ENCODE measurements at places on chromosomes 7 and 10.

GRCh38 chr10:29849886-29850285 is 209.5 kb downstream of the JCAD start:
- no peak for DNase-seq

GRCh38 chr7:101436857-101437576 is 74.3 kb downstream of the COL26A1 start:
- no peak for DNase-seq

- no peak for DNase-seq
Measured at GRCh38 chr10:129467359-129468064, 471 bp downstream of the MGMT start.

- DNase-seq = no peak
Measured at GRCh38 chr7:15889507-15889906, 203.0 kb upstream of the MEOX2 start.

GRCh38 chr10:22765660-22766547 is 51.5 kb upstream of the PIP4K2A start:
- DNase-seq = no peak

- no peak for DNase-seq
Measured at GRCh38 chr10:2925631-2926030, 141.7 kb upstream of the PFKP start.

GRCh38 chr10:8444630-8445029 is 390.1 kb downstream of the GATA3 start:
- no peak for DNase-seq

DNA sequence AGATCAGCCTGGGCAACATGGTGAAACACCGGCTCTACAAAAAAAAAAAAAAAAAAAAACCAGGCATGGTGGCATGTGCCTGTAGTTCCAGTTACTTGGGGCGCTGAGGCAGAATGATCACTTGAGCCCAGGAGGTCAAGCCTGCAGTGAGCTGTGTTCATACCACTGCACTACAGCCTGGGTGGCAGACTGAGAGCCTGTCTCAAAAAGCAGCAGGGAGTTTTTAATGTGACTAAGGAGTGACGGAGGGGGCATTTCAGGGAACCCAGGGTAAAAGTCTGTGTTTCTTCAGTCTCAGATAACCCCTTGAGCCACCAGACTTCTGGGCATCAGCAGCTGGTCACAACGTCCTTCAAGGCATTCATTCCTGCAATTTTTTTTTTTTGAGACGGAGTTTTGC is 2.2 kb upstream of the C10orf95 start:
- no peak for DNase-seq

GRCh38 chr7:74479066-74479781 is 25.5 kb downstream of the GTF2IRD1 start:
- peak; percentile 72 for DNase-seq

- no peak for DNase-seq
Measured at GRCh38 chr10:72170263-72170662, 45.5 kb upstream of the ANAPC16 start.

DNA sequence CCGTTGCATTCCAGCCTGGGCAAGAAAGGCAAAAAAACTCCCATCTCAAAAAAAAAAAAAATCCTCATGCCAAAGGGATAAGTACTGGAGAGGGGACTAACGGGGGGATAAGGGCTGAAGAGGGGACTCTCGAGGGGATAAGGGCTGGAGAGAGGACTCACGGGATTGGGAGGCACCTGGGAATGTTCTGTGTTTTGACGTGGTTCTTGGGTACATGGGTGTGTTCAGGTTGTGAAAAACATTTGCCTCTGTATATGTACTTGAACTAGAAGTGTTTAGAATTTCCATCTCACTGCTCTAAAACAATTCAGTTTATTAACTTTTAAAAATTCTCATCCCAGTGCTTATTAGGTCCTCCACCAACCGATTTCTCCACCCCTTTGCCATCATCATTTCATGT is 4.5 kb downstream of the FKBP6 start:
- no peak for DNase-seq

DNA sequence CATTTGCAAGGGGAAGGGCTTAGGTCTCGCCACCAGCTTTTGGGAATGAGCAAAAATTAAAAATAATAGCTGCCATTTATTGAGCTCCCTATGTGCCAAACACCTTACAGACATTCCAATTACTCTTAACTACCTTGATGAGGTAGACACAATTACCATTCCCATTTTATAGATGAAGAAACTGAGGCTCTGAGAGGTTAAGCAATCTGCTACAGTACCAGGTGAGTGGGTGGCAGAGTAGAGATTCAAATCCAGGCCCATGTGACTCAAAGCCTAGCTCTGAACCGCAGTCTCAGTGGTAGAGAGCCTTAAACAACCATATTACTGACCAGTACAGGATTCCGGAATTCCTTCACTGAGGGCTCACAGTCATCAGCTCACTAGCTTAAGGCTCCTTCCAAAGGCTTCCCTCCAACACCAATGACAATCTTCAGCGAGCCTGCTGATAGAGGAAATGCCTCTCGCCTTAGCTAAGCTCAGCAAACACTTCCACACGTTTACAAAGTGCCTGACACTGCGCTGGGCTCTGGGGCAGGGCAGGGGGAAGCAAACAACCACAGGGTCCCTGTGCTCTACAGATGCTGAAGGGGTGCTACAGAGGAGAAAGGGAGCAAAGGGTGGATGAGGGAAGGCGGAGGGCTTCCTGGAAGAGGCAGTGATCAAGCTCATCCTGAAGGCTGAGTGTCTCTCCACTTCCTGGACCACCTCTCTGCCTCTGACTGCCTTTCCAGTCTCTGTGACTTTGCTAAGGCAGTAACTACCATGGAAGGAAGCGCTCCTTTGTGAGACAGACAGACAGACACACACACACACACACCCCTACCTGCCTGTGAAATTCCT is 7.4 kb downstream of the LRRC20 start:
- no peak for DNase-seq

- no peak for DNase-seq
Measured at GRCh38 chr7:28621369-28621841, 209.1 kb downstream of the CREB5 start.

DNA sequence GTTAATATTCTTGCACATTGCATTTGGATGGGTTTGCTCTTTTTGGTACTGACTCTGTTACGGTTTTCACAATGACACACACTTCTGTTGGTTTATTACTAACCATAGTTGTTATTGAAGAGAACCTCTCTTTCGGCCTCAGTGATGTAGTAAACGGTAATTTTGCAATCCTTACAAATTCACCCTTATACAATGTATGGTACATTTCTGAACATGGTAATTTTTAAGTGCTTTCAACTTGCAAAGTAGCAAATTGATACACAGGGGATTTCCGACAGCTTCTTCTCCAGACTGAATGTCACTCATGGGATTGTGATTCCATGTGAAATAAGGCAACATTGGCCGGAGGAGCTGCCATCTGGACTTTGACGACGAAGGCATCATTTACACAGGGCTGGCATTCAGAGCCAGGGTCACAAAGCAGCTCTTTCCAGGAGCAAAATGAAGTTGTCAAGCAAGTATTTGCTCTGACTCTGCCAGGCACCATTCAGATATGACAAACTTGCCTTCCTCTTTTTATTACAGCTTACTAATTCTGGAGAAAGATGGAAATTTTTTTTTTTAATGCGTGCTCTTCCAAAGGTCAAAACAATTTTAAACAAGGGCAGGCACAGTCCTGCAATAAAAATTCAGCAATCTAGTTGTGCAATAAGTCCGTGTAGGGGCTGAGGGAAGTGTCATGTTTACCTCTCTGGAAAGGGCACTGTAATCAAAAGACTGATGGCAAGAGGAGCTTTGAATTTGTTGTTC is 711.5 kb upstream of the C7orf33 start:
- no peak for DNase-seq

DNA sequence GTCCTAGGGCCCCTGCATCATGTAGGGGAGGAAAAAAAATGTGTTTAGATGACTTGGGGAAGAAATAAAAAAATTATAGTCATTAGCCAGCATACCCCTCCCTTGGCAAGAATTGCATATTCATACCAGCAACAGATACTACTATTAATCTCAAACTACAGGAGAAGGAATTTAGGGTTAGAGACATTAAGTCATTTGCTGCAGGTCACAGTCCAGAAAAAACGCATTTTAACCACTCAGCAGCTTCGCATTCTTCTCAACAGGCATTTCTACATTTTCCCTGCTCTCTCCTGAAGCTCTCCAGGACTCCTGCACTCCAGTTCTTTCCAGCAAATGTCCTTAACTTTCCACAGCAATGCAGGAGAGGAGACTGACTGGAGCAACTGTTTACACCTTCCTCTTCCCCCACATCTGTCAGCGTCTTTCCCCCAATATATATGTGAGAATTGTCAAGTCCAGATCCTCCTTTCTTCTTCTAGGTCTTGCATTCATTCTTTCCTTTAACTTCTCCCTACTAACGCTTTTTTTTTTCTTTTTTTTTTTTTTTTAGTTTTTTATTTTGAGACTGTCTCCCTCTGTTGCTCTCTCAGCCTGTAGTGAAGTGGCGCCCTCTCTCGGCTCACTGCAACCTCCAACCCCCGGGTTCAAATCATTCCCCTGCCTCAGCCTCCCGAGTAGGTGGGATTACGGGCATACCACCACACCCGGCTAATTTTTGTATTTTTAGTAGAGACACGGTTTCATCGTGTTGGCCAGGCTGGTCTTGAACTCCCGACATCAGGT is 35.6 kb downstream of the PRPS1L1 start:
- DNase-seq = no peak

DNA sequence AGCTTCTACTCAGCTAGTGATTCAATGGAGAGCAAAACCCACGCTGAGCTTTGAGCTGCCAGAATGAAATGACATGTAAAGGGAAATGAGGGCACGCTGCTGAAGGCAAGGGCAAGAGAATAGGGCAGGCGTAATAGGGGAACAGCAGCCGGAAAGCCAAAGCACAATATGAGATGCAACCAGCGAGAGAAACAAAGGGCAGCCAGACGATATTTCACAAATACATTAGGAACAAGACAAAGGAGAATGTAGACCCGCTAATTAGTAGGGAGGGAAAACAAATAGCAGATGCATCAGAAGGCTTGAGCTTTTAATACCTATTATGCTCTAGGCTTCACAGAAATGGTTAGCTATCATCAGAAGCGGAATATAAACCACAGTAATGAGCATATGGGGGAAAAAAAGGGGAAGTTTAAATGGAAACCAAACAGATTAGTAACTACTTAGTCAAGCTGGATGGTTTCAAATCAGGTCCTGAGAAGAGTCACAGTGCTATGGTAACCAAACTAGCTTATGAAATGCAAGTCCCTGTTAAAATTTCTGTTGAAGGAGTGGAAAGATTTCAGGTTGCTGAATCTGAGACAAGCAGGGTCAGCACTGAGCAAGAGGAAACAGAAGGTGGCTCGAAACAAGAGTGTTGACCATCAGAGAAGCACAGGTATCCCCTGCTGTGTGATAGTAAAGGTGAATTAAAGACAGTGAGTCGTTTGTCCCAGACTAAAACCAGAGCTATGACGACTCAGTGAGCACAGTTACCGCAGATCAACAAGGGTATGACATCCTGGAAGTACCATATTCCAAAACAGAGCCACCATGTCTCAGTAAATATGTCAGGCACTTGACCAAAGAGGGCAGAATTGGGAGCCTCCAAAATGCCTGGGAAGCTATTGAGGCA is 496.9 kb upstream of the CELF2 start:
- no peak for DNase-seq

GRCh38 chr10:82068501-82068900 is 193.5 kb downstream of the NRG3 start:
- no peak for DNase-seq

Data from NCI-H2171 (cell line).